Hair follicle dermal papilla cell (primary cell): ENCODE measurements at places on chromosomes 12 and 14. TPM values are rescaled to one million over a fixed set of nuclear protein-coding genes. Genes with fewer than 3 reads are reported as not detected.

Gene RHOJ
- 0.32 and 1.8 TPM in 2 replicates for total RNA-seq

Gene SLC6A15
- 10.8 and 13.8 TPM in 2 replicates for total RNA-seq

Gene NKX2-1
- not detected in 2 replicates for total RNA-seq

Gene ACTR6
- total RNA-seq, result 14.3 and 15.8 TPM in 2 replicates

Gene PCED1B
- total RNA-seq, result 0.97 and 1.3 TPM in 2 replicates

Gene IL23A
- not detected in 2 replicates for total RNA-seq
